ENCODE measurements at places on chromosomes 1 and 21.

DNA sequence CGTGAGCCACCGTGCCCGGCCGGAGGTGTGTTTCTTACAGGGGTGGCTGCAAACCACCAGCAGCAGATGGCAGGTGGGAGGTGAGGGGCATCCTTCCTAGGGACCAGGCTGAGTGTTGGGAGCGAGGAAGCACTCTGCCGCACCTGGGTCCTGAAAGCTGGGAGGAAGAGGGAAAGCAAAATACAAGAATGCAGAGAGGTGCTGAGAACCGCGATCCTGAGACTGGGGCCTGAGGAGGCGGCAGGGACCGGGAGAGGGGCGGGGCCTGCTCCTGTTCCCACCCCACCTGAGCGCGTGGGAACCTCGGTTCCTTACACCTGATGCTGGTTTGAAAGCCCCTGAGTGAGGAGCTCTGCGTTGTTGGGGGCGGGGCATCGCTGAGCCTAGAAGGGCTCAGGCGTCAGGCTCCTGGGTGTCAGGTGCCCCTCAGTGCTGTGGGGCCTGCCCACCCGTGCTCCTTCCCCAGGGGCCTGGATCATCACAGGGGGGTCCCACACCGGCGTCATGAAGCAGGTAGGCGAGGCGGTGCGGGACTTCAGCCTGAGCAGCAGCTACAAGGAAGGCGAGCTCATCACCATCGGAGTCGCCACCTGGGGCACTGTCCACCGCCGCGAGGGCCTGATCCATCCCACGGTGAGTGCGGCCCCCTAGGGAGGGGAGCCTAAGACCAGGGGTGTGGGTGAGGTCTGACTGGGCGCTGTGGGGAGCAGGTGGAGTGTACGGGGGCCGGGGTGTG is 15.5 kb downstream of the TRPM2 start:
- no peak for DNase-seq

GRCh38 chr1:232344791-232345399 is 285.0 kb downstream of the SIPA1L2 start:
- DNase-seq: no peak

GRCh38 chr1:234751678-234752077 is 141.7 kb upstream of the IRF2BP2 start:
- no peak for DNase-seq

DNA sequence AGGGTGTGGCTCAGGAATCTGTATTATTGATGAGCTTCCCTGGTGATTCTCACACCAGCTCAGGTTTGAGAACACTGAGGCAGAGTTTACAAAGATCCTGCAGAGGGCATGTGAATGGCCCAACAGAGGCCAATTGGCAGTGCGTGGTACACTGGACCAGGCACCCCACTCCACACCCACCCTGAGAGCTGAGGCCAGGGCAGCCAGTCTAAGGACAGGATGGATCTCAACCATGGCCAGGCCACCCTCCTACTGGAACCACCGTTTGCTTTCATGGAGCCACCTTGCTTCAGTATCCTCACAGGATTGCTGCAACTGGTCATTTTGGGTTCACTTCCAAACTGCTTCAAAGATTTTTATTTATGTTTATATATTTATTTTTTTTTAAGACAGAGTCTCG is 7.3 kb upstream of the RASSF5 start:
- DNase-seq: no peak

DNA sequence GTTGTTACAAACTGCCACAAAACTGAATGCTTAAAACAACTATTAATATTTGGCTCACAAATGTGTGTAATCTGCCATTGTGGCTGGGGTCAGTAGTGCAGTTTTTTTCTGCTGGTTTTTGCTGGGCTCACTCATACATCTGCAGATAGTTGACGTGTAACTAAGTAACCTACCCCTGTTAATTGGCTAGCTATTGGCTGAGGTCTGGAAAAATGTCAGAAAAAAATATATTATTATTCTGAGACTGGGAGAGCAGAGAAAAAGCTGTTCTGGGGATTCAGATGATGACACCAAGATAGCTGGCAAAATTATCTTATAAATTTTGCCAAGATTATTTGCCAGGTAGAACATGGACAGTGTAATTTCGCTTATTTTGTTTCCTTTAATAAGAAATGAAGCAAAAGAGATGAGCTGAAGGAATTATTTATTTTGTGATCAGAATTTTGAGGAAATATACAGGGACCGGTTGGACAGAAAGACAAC is 616.1 kb upstream of the ADAMTS5 start:
- DNase-seq: no peak

GRCh38 chr1:121518726-121519041 is 333.9 kb downstream of the SRGAP2C start:
- DNase-seq: no peak

DNA sequence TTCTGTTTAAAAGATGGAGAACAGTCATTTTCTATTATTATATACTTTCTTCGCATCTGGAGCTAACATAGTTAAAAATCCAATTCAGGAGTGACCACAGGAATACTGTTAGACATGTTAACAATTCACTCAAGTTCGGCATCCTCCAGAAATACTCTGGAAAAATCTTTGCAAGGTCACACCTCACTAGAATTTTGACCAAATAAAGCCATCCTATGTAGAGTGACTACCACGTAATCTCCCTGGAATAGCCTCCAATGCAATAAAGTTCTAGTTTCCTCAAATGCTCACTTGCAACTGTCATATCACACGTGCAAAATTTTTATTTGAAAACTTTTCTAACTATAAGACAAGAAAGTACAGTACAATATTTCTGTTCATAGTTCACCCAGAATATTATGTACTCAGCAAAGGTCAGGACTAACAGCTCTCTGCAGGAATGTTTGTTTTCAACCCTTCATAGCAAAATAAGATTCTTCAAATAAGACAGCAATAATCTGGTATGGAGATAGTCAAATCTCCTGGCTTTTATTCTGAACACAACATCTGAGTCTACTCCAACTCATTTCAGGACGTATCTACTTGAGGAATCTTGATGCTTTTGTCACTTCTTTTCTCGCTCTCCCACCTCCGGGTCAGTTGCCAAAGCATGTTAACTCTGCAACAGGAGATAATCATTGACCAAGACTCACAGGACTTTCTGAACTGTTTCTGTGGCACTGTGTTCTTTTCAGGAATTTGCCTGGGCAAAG is 82.6 kb downstream of the GDAP2 start:
- DNase-seq: no peak

- DNase-seq: no peak
Measured at GRCh38 chr1:31725777-31726535, 22.1 kb upstream of the COL16A1 start.

- DNase-seq: no peak
Measured at GRCh38 chr1:186900539-186901237, 71.9 kb downstream of the PLA2G4A start.

GRCh38 chr21:46065914-46066551 is 31.9 kb upstream of the COL6A2 start:
- no peak for DNase-seq

DNA sequence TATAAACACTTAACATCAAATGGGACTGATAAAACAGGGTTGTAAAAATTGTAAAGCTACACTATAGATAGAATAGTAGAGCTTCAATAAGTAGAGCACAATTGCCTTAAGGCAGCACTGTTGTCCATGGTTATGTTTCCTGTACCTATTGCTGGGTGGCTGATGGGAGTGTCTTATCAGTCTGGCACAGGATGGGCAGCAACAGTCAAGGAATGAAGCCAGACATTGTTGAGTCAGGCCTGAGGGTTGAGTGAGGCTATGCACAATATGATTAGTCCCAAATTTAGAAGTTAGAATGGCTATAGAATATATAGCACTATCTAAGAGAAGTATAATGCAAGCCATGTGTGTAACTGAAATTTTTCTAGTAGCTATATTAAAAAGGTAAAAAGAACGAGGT is 25.0 kb upstream of the CD1D start:
- DNase-seq: no peak

DNA sequence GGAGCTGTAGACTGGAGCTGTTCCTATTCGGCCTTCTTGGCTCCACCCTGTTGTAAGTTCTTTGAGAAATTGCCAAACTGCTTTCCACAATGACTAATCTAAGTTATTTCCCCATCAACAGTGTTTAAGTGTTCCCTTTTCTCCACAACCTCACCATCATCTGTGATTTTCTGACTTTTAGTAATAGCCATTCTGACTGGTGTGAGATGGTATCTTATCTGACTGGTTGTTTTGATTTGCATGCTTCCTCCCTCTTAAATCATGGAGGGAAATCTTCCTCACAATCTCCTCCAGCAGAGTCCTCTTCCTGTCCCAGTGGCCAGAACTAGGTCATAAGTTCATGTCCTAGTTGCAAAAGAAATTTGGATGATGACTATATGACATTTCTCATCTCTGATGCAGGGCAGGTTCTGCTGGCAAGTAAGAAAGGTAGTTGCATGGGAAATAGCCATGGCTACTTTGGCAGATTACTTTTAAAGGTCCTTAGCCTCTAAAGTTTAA is 294.0 kb downstream of the LRRC40 start:
- DNase-seq: no peak

DNA sequence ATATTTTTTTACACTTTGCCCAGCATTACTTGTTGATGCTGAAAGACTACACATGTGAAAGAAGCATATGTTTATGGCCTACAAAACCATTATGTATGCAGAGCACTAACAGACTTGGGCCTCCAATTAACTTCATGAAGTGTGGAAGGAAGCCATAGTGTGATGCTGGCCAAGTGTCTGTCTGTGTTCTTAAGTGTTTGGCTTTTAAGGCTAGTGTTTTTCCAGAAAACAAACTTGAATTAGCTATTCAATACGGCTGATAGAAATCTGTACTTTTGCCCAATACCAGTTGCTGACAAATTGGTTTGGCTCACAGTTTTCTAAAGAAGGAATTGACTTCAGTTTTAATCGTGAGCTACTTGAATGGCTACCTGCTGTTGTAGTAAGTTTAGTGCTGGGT is 136.1 kb downstream of the ADGRL2 start:
- DNase-seq: no peak

GRCh38 chr1:89151047-89151446 is 24.8 kb downstream of the GBP7 start:
- no peak for DNase-seq

- no peak for DNase-seq
Measured at GRCh38 chr1:107529511-107530149, 388.8 kb downstream of the NTNG1 start.

GRCh38 chr1:158257888-158258287 is 3.7 kb downstream of the CD1A start:
- no peak for DNase-seq

DNA sequence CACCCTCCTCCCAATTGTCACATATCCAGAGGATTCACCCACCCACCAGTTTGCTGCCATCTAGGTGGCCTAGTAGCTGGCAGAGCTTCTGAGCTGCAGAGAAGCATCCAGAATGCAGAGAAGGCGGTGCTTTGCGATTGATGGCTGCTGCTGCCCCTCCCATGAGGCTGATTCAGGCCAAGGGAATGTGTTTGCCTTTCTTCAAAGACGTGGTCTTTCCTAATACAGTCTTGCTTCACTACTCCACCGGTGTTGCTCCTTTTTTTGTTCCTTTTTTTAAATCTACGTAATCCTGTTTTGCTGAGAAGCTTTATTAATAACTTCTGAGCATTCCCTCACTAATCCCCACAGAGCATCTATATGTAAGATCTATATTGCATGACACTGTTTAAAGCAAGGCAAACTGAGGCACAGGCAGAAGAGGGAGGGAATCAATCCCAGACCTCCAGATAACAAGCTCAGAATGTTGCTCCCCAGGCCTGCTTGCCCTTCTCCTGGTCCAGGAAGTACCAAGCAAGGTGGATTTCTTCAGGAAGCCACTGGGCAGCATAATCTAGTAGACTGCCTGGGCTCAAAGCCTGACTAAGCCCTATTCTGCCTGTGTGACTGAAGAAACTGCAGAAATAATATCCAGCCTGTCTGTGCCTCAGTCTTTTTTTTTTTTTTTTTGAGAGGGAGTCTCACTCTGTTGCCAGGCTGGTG is 275.5 kb upstream of the FMN2 start:
- DNase-seq: no peak

DNA sequence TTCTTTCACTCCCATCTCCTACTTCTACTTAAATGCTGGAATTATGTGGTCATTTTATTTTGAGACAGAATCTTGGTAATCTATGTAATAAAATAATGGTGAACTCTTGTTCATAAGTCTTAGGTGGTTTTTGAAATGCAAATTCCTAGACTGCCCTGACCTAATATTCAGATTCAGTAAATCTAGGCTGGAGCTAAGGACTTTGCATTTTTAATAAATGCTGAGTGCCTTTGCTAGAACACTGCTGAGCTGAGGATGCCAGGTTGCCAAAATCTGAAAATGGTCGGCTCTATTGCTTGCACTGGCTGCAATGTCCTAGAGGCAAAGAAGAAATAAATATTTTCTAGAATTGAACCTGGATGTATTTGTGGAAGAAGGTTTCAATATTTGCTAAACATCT is 187.4 kb downstream of the HMCN1 start:
- DNase-seq: no peak

DNA sequence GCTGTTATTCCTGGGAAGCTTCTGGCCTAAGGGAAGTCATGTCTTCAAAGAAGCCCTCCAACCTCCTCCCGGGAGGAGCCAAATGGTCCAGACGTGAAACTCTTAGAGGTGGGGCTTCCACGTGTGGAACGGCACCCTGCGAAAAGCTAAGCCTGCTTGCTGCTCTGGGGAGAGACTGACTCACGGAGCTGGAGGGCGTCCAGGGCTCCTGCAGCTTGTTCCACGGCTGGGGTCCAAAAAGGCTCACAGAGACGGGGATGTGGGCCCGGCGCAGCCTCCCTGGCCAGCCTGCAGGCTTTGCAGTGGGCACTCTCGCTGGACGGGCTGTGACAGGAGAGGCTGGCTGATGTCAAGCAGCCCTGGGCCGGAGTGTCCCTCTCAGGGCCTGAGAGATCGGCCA is 105.1 kb downstream of the COLGALT2 start:
- DNase-seq: no peak

DNA sequence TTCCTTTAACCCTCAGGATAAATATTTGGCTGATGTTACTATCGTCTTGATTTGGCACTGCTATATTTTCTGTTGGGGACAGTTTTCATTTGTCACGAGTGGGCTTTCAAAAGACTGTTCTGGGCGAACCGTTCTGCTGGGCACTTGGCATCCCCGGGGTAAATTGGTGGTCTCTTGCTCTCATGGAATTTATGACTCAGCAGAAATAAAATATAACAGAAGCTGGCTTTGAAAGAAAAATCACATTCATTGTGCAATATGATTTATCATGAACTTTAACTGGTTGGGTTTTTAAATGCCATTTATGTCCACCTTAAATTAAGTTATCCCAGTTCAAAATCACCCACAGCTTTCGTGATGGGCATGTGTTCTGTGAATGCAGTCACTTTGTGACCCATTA is 147.3 kb downstream of the KAZN start:
- DNase-seq: no peak

DNA sequence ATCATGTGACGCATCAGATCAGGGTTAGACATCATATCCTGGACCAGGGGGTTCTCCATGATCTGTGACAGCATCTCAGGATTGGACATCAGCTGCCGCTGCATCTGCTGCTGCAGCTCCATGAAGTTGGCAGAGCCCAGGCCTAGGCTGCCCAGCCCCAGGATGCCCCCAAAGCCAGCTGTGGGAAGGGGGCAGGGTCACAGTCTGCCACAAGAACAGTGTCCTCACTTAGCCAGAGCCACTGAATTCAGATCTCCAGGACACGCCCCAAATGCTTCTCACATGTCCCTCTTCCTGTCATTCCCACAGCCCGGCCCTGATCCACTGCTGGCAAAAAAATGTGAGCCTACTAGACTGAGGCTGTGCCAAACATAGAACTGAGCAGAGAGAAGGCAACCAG is 3.2 kb downstream of the UBQLN4 start:
- no peak for DNase-seq
